ENCODE measurements at places on chromosomes 13 and 19.
A peak's percentile ranks its signal among the peaks of the same experiment; 100 is the strongest.

DNA sequence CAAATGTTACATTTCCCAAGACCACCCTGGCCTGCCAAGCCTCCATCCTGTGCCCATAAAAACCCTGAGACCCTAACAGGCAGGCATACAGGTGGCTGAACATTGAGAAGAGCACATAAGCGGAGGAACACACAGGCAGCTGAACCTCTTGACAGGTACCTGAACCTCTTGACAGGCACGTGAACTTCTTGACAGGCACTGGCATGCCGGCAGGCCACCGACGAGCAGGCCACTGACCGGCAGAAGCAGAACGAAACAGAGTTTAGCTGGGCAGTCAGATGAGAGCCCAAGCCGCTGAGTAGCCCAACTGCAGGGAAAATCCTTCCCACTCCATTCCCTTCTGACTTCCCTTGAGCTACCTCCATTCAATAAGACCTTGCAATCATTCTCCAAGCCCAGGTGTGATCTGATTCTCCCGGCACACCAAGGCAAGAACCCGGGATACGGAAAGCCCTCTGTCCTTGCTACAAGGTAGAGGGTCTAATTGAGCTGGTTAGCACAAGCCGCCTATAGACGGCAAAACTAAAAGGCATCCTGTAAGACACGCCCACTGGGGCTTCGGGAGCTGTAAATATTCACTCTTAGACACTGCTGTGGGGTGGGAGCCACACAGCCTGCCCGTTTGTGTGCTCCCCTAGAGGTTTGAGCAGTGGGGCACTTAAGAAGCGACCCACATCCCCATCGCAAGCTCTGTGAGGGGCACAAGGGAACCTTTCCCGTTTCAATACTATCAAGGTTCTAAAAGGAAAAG, 2613.9 kb upstream of the PCDH20 start:
- DNase-seq: no peak

GRCh38 chr13:101930331-101930730, 471.5 kb downstream of the FGF14 start:
- DNase-seq: no peak

GRCh38 chr13:44422755-44423643, 49.4 kb downstream of the SERP2 start:
- no peak for DNase-seq

DNA sequence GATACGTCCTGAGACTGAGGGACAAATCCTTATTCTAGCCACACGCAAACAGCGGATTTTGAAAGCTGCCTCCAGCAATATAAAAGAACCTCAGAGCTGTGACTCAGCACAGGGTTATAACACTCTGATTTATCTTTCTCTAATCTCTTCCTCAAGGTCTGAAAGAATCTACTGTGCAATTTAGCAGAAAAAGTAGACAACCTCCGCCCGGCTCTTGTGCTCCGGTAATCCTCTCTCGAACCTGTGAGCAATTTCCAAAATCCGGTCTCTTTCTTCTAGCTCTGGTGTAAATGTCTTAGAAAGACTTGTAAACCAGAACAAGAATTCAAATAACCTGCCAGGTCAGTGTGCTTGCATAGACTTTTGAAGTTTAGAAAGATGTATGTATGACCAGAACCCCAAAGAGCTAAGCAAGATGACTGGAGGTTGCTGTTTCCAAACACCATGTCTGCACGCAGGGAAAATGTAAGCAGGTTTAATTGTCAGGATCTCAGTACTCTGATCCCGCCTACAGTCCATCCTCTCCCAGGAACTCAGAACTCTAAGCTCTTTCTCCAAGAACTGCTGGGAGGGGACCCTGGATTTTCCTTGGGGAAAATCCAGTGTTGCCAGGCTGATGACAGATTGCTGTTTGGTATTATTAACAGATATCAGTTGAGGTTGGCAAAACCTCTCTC, 338.1 kb downstream of the RFC3 start:
- no peak for DNase-seq

DNA sequence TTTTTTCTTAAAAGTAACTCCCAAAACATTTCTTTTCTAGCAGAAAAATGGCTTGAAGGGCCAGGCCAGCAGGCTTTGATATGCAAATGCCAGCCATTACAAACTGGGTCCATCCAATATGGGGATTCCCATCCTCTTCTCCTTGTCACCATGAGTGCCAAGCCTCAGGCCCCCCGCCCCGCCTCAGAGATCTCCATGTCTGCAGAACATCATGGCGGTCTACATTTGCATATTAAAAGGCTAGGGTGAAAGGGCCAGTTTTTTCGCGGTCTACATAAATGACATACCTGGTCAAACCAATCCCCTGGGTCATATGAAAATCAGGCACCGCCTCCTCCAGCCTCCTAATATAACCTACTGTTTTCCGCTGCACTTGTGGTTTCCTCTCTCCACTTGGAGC, 1327.6 kb downstream of the UQCRFS1 start:
- no peak for DNase-seq

DNA sequence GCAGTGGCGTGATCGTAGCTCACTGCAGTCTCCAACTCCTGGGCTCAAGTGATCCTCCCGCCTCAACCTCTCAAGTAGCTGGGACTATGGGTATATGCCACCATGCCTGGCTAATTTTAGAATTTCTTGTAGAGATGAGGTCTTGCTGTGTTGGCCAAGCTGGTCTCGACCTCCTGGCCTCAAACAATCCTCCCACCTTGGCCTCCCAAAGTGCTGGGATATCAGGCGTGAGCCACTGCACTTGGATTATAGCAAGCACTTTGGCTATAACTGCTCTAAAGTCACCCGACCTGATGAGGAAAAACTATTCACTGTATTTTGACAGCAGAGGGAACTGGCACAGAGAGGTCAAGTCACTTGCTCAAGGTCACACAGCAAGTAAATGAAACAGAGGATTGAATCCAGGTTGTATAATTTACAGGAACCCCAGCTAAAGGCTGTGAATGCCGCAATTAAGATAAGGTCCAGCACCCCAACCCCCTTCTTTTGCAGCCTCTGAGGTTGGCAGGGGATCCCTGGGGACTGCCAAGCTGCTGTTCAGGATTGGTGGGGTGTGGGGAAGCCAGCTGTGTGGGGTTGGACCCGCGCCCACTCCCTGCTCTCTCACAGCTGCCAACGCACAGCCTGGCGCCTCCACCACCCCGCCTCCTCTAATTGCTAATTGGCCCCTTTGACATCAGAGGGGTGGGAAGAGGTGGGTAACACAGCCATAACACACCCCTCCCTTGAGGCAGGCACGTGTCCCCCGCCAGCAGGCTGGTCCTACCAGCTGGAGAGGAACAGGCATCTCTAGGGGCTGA, 6.0 kb downstream of the TMIGD2 start:
- DNase-seq: peak; percentile 89

GRCh38 chr13:32897296-32897695, 118.9 kb upstream of the KL start:
- DNase-seq: no peak

- no peak for DNase-seq
Measured at GRCh38 chr13:80436571-80437169, 95.7 kb upstream of the SPRY2 start.

DNA sequence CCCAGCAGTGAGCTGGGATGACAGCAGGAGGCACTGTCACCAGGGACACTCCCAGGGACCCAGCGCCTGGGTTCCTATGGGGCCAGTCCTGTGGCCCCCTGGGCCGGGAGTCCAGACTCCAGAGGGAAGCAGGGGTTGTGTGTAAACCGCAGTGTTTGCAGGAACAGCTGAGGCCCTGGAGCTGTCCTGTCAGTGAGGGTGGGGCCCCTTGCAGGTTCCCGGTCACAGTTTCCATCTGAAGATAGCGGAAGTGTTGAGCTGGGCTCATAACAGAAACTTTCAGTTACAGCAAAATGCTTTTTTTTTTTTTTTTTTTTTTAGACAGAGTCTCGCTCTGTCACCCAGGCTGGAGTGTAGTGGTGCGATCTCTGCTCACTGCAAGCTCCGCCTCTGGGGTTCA, 17.7 kb upstream of the CSNK1G2 start:
- no peak for DNase-seq

DNA sequence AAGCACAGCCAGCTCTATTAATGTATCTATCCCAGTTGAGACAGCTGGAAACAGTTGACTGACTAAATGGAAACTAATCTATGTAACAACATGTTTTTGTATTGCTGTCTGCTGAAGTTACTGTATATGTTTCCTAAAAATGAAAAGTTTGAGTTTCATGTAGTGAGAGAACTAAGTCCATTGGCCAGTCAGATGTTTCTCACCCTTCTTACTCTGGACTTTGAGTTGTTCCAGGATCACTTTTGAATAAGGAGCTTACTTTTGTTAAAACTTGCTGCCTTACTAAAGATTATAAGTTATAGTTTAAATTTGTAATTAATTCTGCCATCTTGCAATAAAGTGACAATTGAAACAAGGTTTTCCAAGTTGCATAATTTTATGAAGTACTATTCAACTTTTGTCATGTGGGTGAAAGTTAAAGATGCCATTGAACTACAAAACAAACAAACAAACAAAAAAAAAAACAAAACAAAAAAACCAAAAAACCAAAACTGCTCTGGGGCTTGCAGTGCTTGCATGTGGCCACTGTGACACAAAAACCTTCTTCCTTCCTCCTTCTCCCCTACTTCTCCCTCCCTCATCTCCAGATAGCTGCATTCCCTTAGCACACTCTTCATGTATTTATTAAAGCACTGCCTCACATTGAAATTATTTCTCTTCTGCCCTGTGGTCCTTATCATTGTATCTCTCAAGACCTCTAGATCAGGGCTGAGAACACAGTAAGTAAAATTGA, 15.3 kb downstream of the WDFY2 start:
- no peak for DNase-seq

- DNase-seq: no peak
Measured at GRCh38 chr13:30333616-30334015, 26.3 kb upstream of the KATNAL1 start.

DNA sequence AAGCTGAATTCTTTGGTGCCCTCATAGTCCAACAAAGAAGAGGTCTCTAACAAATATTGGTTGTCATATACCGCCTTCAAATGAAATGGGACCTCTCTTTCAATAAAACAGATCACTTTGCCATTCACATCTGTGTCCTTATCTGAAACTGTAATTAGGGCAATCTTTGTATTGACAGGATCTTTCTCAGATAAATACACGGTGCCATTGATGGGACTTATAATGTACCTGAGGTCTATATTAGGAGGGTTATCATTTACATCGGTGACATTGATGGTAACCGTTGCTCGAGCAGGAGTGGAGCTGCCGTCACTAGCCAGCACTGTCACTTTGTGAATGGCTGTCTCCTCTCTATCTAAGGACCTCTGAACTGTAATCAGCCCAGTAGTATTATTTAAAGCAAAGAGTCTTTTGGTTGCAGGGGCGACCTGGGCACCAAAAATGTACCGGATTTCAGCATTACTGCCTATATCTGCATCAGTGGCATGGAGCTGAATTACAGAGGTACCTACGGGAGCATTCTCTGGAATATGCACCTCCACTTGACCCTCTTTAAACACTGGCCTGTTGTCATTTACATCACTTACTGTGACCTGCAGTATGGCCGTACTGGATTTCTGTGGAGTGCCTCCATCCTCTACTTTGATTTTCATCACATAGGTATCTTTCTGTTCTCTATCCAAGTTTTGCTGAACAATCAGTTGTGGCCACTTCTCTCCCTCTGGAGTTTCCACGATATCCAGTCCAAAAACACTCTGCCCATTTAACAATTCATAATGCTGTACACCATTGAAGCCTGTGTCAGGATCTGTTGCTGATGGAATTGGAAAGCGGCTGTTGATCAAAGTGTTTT, 2.8 kb downstream of the PCDH9 start:
- no peak for DNase-seq

DNA sequence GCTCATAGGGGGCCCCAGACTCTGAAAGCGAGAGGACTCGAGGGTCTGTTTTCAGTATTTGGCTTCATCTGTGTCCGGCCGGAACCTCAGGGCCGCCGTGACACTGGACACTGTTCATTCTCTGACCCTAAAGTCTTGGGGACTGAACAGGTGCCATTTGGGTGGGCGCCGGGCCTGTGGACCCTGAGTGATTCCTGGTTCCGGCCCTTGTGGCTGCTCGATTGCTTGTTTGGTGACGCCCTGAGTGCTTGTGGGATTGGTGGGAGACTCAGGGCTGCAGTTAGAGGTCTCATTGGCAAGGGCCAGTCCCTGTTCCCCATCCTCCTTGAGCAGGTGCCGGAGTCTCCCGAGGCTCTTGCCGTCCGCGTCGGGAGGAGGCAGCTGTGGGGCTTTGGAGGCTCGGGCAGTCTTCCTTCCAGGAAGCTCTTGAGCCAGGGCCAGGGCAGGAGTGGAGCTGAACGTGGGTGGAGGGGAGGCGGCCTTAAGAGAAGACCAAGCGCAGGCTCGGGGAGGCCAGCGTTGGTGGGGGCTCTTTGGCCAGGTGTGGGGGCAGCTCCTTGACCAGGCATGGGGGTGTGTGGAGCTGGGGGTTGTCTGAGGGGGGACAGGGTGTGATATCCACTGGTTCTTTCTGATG, 4.7 kb downstream of the PTBP1 start:
- no peak for DNase-seq

DNA sequence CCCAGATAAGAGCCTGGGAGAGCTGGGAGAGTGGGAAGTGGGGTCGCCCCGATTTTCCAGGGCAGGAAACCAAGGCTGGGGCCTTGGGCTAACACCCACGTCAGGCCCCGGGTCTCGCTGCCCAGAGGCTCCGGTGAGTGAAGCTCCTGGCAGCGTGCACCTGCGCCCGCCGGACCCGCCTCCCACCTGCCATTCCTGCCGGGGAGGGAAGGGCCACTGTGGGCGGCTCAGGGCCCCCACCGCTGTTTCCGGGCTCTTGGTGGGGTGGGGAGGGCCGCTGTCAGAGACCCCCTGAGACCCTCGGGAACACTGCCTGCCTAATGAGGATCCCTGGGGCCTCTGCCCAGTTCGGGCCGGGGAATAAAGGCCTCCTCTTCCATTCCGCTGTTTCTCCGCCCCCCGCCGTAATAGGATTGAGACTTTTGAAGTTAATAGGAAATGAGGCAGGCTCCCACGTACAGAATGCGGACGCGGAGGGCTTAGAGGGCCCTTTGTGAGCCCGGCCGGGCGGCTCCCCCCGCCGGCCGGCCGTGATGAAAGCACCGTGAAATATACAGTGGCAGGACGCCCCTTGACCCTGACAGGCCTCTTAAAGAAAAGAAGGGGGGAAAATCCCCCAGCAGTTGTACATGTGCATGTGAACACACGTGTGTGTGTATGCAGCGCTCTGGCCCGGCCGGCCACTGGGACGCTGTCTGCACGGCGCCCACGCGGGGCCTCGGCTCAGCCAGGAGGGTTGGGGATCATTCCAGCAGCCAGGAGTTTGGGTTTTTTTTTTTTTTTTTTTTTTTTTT, 33.2 kb downstream of the EFNA2 start:
- DNase-seq: no peak

All from NCI-H1436 treated with DMSO at 0.1 percent for 48 hours (cell line).